ENCODE measurements at places on chromosomes 2 and 18.

DNA sequence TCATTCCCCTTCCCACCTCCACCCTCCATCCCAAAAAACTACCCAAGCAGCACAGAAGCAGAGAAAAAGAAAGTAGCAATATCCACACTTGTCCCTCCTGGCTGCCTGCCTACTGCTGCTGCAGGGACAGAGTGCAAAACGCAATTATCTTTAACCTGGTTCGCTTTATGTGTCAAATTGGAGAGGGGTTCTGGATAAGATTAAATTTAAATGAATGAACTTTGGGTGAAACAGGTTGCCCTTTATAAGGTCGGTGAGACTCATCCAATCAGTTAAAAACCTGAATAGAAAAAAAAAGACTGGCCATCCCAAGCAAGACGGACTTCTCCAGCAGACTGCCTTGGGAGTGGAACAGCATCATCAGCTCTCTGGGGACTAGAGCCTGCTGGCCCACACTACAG is 62.6 kb downstream of the ANKRD44 start:
- no peak for DNase-seq

DNA sequence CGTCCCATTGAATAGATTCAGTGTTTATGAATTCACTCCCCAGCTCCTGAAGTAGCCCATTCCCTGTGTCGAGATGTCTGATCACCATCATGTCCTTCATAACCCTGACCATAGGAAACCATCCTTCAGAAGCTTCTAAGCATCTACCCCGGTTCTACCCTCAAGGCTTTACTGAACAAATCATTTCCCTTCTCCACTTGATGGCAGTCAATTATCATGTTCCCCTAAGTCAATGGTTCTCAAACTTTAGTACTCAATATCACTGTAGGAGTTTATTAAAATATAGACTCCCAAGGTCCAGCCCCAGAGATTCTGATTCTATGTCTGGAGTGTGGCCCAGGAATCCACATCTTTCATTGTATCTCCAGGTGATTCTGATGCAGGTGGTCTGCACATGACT is 228.4 kb upstream of the SP5 start:
- no peak for DNase-seq

DNA sequence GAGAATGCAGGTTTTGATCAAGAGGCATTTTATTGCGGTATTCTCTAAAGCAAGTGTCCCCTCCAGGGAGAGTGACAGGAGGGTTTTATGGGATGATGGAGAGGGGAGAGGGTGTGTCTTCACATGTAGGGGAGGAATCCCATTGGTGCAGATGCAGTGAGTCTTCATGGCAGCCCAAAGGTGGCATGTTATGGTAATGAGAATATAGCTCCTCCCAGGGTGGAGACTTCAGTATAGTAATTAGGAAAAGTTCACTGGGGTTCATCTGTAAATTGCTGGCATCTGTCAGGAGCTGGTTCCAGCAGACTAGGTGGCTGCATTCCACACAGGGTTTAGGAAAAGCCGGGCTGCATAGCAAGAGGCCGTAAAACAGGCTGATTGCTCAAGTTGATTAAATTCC is 230.7 kb upstream of the CCDC68 start:
- no peak for DNase-seq

DNA sequence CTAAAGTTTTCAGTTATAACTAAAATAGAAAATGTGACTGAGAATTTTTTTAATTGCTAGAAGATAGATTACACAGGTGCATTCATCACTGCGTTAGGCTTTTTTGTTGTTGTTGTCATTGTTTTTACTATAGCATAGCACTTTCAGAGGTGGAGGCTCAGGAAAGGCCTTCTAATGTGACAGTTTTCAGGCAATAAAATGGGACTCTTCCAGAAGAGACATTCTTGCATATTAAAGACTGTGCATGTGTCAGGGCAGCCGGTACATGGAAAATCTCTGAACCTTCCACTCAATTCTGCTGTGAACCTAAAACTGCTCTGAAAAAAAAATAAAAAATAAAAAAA is 175.2 kb downstream of the METTL4 start:
- DNase-seq, result no peak

DNA sequence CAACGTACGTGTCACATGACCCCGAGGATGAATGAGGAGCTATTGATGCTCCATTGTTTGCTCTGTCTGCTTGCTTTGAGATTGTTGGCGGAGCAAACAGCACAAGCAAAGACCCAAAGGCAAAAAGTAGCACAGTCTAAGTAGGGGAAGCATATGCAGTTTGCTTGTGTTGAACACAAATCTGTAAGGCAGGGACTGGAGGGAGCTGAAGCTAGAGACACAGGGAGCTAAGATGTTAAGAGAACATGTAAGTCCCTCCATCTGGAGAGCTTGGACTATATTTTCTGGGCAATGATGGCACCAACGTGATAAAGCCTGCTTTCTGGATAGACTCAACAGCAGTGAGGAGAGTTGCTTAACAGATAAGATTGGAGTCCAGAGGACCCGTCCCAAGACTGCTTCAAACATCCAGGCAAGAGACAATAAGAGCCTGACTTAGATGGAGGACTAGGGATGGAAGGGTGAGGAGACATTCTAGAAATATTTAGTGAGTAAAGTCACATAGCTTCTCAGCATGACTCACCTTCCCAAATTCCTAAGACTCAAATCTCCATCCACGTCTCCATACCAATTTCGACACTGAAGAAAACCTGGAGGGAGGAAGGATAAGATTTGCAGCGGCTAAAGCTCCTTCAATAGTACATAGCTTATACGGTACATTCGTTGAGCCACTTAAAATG is 88.1 kb upstream of the KLF7 start:
- no peak for DNase-seq

DNA sequence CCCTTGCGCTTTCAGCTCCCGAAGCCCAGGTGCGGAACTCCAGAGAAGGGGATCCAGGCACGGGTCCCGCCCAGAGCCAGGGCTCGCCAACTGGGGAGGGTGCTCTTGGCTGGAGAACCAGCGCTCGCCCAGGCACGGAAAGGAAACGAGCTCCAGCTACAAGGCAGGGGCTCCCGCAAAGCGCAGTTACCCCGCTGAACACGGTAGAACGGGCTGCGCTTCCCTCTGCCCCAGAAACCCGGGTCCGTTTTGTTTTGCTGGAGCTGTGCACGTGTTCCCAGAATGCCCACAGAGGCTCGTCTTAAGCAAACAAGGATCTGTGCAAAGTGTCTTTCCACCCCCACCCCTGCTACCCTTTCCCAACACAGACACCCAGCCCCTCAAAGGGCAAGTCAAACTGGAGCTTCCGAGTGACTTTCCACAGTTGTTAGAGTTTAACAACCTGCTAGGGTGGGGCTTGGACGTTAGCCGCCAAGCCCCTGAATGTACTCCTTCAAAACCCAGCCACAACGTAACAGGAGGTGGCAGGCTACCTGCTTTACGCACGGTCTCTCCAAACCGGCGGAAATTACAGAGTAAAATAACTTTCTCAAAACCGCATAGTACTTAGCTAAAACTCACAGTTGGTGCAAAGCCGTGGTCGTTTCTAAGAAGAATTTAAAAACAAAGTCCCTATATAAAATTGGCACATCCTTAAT is 775 bp downstream of the RNF125 start:
- DNase-seq, result peak; percentile 24

DNA sequence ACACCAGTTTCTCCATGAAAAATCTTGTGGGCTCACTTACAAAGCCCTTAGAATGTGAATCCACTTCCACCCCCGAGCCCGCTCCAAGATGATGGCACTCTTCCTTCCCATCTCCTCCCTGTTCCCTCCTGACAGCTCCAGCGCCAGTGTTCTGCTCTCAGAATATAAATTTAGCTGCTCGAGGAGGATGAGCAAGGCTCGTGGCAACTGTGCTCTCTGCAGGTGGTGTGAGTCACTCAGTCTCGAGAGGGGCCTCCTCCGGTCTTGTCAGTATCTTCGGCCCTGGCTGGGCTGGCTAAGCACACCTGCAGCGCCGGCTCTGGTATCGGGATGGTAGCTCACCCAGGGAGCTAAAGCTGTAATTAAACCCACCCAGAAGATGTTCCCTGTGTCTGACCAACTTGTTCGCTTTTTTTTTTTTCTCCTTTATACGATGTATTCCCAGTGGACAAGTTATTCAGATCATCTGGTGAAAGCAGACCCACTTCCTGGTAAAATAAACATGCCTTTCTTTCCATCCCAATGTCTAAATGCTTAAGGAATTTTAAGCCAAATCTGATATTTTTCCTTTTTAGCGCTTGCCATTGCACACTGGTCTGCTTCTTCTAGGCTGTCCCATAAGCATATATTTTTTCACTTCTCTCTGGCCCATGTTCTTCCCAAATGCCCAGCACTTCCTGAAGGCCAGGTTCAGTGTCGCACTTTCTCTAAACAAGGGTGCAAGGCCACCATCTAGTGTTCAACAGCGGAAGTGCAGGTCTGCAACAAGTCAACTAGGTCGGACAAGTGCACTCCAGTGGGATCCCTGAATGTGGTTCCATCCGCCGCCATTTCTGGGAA is 31.4 kb upstream of the YPEL5 start:
- DNase-seq, result peak; percentile 34

DNA sequence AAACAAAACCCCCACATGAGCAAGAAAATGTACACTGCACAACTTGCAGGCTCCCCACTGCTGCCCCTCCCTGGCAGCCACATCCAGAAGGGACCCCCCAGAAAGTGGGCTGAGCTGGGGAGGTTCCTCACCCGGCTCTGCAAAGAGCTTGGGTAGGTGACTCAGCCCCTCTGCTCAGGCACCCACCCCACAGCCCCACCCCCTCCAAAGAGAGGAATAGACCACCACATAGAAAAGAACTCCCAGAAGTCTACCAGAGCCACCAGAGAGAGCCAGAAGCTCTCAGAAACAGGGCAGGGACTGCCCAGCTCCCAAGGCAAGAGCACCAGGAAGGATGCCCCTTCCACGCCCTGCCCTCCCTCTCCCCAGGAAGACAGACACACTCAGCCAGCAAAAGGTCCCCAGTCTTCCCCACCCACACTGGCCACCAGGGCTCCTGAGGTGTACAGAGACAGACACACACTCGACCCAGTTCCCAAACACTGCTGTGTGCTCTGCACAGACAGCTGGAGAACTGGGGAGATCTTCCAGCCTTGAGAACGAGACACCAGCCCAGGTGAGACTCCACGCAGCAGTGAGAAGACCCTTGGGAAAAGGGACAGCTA is 28.2 kb downstream of the BIN1 start:
- DNase-seq, result no peak

DNA sequence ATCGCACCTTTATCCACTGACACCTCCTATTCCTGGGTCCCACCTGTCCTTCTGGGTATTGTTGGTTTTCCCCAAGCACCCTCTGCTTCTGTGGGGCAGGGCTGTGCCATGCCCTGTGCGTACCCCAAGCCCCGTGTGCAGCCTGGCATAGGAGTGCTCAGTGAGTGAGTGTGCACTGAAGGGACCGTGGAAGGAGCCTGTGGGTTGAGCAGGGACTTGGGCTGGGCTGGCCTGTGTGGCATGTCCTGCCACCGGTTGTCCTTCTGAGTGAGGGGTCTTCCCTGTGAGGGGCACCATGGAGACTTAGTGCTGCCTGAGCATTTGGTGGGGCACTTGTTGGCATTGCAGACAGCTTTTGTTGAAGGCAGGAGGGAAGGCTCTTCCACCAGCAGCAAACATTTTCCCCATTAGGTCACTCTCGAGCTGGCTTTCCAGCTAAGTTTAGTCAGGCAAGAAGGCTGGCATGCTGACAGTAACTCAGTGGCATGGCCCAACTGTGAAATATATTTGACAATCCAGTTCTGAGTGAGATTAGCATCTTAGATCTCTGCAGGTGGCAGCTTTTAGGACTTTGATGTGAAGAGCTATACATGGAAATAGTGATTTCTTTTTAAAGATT is 64.7 kb downstream of the LPIN1 start:
- no peak for DNase-seq

- no peak for DNase-seq
Measured at GRCh38 chr2:227772197-227772661, 26.5 kb downstream of the SCYGR8 start.

DNA sequence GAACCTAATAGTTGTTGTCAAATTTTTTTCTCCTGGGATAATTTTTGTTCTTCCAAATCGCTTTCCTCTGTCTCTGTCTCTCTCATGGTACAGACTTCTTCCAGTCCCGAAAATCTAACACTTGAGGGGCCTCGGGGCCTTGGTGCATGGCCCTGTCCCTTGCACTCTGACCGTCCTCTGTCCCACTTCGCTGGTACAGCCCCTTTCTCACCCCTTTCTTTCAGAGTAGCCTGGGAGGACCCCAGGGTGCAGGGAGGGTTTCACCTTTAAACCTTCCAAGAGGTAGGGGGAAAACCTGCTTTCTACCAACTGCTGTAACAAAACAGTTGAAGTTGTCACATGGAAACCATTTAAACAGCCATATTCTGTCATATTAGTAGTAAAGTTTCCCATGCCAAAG is 22.2 kb upstream of the FAHD2A start:
- DNase-seq, result no peak

DNA sequence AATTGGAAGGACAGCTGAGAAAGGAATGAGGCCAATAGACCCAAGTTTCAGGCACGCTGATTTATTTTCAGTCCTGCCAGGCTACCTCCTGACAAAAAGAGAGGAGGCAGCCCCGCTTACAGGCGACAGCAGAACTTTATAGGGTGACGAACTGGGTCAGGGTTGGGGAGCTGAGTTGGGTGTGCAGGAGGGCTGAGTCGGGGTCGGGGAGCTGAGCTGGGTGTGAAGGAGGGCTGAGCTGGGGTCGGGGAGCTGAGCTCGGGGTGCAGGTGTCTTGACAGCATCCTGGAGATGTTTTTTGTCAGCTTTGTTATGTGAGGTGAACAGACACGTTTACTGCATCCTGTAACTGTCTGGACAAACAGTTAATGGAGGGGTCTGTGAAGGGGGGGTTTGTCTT is 342.2 kb downstream of the ADCYAP1 start:
- no peak for DNase-seq

DNA sequence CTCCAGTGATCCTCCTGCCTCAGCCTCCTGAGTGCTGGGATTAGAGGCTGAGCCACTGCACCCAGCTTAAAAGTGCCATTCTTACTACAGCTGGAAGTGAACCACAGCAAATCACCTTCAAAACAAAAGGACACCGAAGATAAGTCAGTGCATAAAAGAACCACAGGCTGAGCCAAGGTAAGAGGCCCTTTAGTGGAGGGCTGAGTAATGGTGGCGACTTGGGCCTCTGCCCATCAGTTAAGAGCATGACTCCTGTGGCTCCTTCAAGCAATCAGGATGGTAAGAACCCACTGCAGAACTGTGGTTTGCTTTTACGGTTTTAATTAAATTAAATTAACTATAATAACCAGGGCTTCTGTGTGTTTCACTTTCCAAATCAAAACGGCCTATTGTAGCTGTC is 75.1 kb downstream of the CTAGE1 start:
- DNase-seq, result no peak

DNA sequence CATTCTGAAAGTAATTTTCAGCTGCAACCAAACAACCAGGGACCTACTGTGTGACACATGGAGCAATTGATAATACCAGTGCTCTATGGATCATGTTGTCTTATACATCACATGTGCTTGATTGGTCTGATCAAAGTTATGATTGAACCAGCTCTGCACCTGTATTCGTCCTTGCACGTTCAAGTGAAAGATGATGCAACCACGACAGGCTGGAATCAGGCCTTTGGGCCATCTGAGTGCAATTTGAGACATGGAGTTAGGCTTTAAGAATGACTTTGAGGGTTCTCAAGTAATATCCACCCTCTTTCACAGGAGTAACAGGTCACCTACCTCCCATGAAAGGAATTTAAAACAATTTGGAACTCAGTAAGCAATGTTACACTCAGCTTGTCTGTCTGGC is 165.2 kb downstream of the SLC8A1 start:
- DNase-seq, result no peak

- no peak for DNase-seq
Measured at GRCh38 chr2:183740241-183740640, 616.0 kb downstream of the NUP35 start.

- no peak for DNase-seq
Measured at GRCh38 chr18:50053111-50053510, 141.8 kb downstream of the MYO5B start.

GRCh38 chr2:47996808-47997207 is 90.5 kb upstream of the FBXO11 start:
- DNase-seq, result no peak

Measured in effector CD8-positive, alpha-beta T cell (primary cell).